ENCODE measurements at places on chromosomes 12 and 14.
A peak's percentile ranks its signal among the peaks of the same experiment; 100 is the strongest.

- no peak for DNase-seq
These were observed 15.3 kb upstream of the MYF6 start for GRCh38 chr12:80692114-80692513.

DNA sequence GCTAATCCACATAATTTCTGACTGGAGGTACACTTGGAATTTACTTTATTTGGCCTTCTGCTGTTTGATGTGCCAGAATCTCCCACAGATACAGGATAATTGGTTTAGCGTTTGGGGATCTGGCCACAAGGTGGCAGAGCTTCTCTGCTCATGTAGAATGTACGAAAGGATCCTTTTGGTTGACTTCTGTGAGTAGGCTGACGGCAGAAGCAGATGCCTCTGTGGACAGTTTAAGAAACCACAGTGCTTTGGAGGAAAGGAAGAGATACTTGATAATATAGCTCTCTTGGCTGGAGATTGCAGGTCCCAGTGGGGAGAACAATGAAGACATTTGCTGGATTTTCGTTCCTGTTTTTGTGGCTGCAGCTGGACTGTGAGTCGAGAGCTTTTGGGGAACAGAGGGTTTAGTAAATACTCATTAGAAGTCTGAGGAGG lies 75.3 kb upstream of the OR4E1 start:
- DNase-seq: peak; percentile 69

- no peak for DNase-seq
These were observed 139.8 kb downstream of the NEDD1 start for GRCh38 chr12:97046901-97047300.

- no peak for DNase-seq
These were observed 109.4 kb upstream of the HIF1A start for GRCh38 chr14:61585598-61586543.

- DNase-seq: peak; percentile 63
These were observed 1.1 kb upstream of the HEBP1 start for GRCh38 chr12:13000925-13001774.

DNA sequence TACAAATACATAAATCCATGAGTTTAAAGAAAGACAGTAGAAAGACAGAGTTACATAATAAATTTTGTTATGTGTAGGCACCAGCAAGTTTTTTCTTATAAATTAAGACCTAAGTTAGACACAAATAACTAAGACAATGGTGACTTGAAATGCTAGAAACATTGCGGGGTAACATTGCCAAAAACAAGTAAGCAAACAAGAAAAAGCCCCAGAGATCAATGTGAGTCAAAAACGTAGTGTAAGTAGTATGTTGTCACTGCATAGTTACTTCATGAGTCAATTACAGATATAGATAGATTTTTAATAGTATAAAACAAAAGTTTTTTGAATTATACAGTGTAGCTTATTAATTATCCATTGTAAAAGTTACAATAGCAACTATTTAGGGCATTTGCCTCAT lies 83.4 kb downstream of the CNTN1 start:
- no peak for DNase-seq

GRCh38 chr14:100330388-100330931 lies 7.3 kb downstream of the SLC25A47 start:
- no peak for DNase-seq

DNA sequence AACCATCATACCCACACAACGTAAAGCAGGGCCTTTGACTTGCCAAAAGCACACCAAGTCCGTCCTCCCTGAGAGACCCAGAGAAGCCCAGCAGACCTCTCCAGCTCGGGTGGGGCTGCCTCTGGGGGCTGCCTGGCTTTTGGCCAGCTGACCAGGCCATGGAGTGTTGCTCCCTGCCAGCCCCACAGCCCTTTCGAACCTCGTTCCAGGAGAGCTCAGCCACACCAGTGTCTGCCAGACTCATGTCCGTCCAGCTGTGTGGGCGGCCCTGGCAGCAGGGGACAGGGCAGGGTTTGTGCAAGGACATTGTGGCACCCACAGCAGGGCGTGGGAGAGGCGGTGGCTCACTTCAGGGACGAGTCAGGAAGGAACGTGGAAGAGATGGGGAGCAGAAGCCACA lies 22.6 kb upstream of the IRF2BPL start:
- no peak for DNase-seq

DNA sequence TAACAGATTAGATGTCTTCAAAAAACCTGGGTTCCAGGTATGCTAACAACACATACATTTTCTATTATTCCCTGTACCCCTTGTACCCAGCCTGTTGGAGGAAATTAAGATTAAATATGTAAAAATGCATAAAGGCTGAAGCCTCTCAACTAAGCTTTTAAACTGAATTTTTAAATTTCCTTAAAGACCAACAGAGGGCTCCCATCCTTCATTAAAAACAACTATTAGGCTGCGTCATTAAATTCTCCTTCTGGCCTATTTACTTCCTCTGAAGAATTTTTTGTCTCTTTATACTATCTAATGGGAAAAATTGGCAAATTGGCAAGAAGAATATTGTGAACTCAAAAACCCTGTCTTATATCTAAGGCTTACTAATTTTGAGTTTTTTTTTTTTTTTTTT lies 21.8 kb downstream of the SENP1 start:
- no peak for DNase-seq

- no peak for DNase-seq
These were observed 16.3 kb downstream of the TMEM106C start for GRCh38 chr12:47979686-47980085.

DNA sequence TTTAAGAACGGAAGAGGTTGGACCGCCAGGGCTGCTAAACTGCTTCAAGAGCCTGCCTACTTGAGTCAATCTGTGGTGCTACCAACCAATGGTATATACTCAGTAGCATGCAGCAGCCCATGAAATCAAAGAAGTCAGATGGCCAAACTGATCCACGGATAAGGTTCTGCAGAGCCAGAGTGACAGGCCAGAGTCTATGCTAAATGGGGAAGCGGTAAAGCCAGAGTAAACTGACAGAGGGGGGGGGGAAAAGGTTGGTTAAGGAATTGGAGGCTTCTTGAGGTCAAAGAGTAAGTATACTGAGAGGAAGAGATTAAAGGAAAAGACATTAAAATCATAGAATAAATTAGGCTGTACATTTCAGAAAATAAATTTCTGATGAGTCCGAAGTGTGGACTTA lies 15.4 kb upstream of the SLC6A13 start:
- no peak for DNase-seq

GRCh38 chr12:47986832-47987231 lies 17.4 kb downstream of the COL2A1 start:
- no peak for DNase-seq

- DNase-seq: no peak
These were observed 3.9 kb downstream of the BCL2L2 start for GRCh38 chr14:23310546-23310945.

- no peak for DNase-seq
These were observed 13.4 kb upstream of the DRAM1 start for GRCh38 chr12:101863981-101864380.

DNA sequence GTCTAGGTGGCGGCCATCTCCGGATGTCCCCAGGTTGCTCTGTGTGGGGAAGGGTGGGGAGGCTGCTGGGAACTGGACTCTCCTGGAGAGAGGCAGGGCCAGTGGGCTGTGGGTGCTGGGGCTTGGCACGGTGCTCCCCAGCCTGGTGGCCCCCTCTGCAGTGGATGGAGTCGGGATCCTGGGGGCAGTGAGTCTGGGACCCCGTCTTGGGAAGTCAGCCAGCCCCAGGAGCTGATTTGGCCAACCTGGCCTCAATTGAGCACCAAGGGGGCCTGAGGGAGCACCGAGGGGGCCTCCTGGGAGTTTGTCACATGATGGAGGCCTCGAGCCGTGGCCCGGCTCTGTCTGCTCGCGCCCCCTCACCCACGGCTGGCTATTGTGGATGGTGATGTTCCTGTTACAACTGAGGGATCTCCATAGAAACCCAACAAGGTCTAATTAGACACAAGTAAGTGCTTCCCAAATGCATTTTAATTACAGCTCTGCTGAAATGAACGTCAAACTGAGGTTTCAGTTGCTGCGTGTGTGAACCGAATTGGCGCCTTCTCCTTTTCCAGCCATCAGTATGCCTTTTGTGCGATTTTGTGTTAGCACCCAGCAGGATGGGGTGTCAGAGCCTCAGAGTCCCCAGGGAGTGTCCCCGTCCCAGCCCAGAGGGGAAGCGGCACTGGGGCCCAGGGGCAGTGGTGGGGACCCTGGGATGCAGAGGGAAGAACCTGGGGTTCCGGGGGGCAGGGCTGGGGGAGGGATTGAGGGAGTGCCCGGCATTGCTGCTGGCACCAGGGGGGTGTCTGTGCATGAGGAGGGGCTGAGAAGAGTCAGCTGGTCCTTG lies 71.8 kb downstream of the KIF26A start:
- no peak for DNase-seq

GRCh38 chr14:24705840-24706239 lies 71.8 kb upstream of the GZMB start:
- peak; percentile 6 for DNase-seq

GRCh38 chr12:93025145-93026103 lies 96.3 kb upstream of the EEA1 start:
- DNase-seq: peak; percentile 74

GRCh38 chr12:104207416-104208205 lies 8.0 kb upstream of the TXNRD1 start:
- no peak for DNase-seq

DNA sequence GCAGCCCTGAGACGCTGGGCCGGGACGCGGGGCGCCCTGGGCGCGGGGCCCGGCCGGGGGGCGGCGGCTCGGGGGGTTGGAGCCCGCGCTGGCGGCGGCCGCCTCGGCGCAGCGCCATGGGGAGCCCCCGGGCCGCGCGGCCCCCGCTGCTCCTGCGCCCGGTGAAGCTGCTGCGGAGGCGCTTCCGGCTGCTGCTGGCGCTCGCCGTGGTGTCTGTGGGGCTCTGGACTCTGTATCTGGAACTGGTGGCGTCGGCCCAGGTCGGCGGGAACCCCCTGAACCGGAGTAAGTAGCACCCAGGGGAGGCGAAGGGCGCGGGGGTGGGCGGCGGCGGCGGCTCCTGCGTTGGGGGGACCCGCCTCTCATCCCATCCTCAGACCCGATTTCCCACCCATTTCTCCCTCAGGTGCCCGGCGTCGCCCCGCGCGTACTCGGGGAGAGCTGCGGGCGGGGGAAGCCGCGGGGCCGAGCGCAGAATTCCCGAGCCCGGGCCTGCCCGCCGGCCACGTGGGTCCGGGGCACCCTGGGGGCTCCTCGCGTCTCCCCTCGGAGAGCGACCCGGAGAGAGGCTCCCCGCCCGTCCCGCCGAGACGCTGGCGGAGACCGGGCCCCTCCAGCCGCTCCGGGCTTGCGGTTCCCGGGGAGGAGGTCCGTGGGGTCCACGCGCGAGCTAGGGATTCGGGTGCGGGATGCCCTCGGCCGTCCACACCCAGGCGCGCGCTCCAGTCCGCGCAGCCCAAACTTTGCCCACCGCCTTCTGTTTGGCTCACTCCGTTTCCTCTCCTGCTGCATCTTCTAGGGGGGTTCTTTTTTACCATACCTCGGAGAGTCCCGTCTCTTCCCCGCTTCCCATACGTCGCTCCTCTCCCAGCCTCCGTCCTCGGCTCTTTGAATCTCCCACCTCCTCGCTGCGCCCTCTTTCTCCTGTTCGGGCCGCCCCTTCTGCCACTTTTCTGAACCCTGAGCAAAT lies 807 bp downstream of the B4GALNT3 start:
- no peak for DNase-seq

DNA sequence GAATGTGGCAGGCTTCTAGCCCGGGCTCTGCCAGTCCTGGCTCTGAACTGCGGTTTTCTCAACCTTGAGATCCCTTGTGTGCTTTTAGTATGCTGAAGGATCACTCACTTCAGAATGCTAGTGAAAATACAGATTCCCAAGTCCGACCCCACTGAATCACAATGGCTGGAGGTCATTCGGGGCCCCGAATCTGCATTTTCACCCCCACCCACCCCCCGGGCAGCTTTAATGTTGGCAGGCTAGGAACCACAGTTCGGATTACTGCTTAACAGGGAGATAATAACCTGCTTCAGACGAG lies 573 bp upstream of the SUSD6 start:
- DNase-seq: no peak

DNA sequence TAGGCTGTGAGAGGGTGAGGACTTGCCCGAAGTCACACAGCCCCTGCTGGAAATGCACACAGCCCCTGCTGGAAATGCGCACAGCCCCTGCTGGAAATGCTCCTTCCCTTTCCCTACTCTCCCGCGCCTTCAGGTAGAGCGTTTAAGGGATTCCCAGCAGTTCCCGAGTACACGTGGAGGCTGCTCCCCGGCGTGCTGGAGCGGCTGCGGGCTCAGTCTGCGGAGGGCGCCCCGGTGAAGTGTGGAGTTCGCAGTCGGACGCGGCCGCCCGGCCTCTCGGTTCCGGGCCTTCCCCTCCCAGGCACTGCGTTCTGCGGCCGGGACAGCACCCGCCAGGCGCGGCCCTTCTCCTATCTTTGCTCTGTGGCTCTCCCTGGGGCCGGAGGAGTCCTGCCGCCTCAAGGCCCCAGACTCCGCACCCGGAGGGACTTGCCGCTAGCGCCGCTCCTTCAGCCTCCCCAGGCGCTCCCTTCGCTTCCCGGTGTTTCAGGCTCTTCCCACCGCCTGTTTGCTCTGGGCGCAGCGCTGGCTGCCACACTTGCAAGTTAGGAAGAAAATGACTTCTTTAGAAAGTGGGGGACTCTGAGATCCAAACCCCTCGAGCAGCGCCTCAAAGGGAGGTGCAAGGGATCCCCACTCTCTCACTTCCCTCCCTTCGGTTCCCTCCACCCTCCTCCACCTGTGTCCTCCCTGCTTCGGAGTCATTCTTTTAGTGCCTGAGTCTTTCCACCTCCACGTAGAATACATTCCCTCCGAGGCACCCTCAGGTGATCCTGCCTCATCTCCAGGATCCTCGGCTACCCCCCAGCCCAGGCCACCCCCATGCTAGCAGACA lies 8.3 kb upstream of the TBX5 start:
- no peak for DNase-seq

GRCh38 chr12:46578190-46578982 lies 205.8 kb upstream of the SLC38A2 start:
- no peak for DNase-seq

GRCh38 chr14:64506721-64507120 lies 2.2 kb downstream of the ZBTB1 start:
- DNase-seq: no peak

- no peak for DNase-seq
These were observed 95.7 kb upstream of the ESRRB start for GRCh38 chr14:76280221-76280620.

- DNase-seq: no peak
These were observed 15.0 kb upstream of the ACTN1 start for GRCh38 chr14:68994056-68994455.

DNA sequence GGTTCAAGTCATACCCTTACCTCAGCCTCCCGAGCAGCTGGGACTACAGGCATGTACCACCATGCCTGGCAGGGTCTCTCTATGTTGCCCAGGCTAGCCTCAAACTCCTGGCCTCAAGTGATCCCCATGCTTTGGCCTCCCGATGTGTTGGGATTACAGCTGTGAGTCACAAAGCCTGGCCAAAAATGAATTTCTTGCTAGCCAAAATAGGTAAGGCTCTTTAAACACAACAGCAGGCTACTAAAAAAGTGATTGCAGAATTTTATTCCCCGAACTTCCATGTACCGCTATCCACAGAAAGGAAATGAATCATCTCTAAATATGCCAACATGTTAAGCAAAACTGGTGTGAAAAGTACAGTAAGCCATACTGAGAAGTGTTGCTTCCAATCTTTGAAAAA lies 50.6 kb downstream of the WDHD1 start:
- no peak for DNase-seq

All from MM.1S (cell line).